ENCODE measurements at places on chromosomes 13 and 19.
A peak's percentile ranks its signal among the peaks of the same experiment; 100 is the strongest.

GRCh38 chr13:42895776-42896175, 96.3 kb downstream of the EPSTI1 start:
- no peak for DNase-seq

DNA sequence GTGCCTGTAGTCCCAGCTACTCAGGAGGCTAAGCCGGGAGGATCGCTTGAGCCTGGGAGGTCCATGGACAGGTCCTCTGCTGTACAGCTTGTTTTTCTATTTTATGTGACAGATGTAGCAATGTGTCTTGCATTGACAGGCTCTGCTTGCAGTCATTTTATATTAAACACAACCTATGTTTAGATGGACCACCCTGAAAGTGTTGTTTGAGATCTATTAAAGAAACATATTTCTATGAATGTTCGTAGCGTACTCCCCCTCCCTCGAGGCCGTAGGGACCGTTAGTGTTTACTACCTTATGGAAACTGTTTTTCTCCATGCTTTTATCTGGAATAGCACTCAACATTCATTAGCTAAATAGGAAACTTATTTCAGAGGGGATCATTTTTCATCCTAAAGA, 64.9 kb upstream of the RNF113B start:
- no peak for DNase-seq

GRCh38 chr19:41847351-41848105, 2.7 kb downstream of the DMRTC2 start:
- DNase-seq, result no peak

DNA sequence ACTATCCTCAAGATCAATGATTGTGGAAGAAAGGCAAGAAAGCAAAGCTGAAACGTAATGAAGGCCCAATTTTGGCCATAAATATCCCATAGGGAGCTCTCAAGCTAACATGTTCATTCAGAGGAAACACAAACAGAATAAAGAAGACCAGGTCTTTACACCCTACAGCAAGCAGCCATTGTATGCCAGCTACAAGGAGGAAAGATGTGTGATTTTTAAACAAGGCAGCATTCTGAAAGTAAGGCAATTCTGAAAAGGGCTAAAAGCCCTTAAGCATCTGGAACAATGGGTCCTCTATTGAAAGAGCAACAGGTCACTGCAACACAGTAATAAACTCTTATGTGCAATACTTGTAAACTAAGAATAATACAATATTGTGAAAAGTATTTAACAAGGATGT, 1002.4 kb downstream of the SLITRK1 start:
- DNase-seq, result no peak

DNA sequence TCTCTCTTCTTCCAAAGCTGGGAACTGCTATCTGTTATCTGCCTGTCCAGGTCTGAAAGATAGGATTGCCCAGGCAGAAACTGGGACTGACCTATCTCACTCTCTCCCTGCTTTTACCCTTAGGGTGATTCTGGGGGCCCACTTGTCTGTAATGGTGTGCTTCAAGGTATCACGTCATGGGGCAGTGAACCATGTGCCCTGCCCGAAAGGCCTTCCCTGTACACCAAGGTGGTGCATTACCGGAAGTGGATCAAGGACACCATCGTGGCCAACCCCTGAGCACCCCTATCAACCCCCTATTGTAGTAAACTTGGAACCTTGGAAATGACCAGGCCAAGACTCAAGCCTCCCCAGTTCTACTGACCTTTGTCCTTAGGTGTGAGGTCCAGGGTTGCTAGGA, 5.1 kb downstream of the KLK3 start:
- no peak for DNase-seq

GRCh38 chr13:32902874-32903273, 113.3 kb upstream of the KL start:
- DNase-seq, result no peak

DNA sequence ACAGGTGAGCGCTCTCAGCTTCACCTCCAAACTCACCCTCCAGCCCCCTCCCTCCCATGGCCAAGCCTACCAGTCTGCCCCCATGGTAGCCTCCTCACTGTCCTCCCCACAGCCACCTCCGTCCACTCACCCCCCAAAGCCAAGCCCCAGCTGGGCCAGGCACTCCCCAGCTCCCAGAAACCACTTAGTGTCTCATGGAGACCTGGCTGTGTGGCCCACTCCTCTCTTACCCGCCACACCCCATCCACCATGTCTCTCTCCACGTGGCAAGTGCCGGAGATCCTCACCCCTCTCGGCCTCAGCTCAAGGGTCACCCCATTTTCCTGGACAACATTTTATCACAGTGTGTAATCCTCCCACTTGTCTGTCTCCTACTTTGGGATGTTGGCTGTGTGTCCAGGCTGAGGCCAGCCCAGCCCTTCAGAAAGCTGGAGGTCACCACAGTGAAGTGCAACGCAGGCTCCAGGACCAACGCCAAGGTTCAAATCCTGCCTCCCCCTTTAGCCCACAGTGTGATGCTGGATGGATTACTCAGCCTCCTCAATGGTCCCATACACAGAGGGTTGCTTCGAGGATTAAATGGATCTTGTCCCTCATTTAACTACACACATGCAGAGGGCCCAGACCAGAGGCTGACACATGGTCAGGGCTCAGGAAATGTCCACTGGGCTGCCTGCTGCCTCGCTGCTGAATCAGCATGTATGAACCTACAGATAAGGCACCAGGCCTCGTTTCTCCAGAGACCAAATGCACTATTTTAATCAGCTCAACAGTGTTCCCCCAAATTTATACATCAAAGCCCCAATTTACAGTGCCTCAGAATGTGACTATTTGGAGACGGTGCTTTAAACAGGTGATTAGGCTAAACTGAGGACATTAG, 71.3 kb downstream of the CEBPG start:
- DNase-seq, result no peak

DNA sequence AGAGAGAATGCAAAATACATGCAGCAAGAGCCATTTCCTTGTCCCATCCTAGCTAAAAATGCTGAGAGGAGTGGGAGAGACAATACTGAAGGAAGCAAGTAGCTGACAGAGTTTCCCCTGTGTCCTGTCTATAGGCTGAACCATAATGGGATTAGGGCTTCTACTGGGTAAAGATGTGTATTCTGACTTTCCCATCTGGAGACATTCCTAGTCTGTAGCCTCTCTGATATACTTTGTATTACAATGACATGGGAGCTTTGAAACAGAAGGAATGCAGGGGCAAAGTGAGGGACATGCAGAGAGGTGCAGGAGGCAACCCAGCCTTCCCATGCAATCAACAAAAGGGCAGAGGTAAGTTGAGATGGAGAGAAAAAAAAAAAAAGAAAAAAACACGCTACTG, 10.5 kb upstream of the GPC6 start:
- DNase-seq, result no peak

DNA sequence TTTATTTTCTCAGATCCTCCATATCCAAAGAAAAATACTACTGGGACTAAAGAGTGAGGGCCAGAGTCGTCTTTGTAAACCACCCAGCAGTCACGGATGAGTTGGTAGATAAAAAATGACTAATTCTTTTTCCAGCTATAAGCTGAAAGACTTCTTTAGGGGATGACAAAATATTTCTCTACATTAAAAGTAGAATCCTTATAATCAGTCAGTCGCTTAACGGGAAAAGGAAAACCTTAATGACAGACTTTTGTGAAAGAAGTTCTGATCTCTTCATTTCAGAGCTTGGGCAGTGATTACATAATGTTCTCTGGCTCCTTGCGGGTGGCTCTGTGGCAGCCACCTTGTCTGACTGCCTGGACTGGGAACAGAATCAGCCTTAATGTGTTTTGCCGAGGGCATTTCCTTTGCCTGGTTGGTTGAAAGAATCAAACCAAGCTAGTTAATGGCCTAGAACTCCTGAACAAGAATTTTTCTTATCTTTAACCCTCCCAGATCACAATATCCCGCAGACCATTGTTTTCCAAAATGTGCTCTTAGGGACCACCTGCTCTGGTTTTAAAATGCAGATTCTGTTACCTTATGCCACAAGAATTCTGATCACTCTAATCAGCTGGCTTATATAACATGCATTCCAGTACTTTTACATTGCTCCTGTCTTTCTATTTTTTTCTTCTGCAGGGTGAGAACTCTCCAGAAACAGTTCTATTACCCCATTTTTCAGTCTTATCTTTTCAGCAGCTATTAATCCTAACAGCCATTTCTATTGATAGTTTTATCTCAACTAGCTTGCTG, 2.5 kb downstream of the ITM2B start:
- DNase-seq, result no peak

DNA sequence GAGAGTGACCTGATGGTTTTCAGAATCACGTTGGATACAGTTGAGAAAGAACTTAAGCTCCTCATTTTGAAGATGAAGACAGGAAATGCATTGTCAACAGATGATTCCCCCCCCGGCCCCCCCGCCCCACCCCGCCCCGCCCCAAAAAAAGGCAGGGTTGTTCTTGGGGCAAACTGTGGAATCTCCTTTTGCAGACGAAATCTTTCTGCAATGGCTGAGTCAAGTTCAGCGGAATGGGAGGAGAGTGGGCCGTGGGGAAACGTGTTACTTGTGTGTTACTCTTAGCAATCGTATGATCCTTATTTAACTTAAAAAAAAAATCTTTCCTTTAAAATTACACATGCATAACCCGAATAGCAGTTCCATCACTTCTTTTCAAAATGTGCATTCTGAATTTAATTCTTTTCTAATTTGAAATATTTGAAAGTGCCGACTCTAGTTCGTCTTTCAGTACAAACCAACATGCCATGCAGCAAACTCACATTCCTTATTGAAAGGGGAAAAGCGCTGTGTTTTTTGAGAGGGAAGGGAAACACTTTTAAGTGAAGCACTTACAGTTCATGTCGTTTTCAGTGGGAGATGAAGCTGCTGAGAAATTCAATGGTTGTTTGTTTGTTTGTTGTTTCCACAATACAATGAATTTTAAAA, 348.5 kb upstream of the ARGLU1 start:
- DNase-seq, result no peak

- no peak for DNase-seq
These were observed 185.4 kb downstream of the KDM4B start for GRCh38 chr19:5154129-5154798.

- DNase-seq, result no peak
These were observed 302.9 kb downstream of the DCT start for GRCh38 chr13:94176561-94176960.

GRCh38 chr19:36377541-36378178, 1.3 kb downstream of the ZFP14 start:
- no peak for DNase-seq

GRCh38 chr13:93462151-93462550, 235.5 kb downstream of the GPC6 start:
- no peak for DNase-seq

DNA sequence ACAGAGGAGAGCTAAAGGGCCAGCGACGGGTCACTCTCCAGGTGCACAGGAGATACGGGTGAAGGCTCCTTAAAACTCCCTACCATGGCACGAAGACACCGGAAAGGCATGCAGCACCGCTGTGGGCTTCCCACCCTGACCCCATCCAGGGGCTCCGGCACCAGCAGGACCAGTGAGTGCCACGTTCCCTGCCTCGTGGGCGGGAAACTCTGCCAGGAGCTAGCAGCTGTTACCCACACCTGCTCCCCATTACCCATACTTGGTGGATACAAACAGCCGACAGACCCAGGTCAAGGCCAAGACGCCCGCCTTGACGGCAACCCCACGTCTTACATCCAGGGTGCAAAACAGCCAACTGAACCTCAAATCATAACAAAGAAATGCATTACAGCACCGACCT, 56.7 kb downstream of the GNG7 start:
- DNase-seq, result no peak

DNA sequence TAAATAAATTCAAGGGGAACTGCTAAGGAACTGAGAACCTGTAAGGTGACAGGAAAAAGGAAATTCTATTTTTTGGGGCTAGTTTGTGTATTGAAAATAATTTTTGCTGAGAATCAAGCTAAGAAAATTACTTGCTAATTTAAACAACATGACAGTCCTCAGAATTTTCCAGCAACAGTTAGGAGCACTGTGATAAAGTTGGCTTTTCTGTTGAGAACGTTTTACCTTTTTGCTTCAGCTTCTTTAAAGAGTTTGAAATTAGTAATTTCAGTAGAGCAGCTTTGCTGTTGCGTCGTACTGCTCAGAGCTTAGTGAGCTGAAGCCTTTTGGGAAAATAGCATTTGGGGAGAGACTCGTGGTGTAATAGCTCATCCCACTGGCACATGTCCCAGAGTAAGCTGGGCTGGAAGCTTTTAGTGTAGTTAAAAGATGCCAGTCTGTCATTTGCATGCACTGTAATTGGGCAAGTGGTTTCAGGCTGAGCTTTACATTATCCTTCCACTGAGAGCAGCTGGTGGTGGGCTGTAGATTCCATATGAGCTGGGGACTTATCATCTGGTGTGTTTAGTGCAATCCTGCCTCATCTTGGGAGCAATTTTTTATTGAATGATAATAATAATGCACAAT, 69.8 kb downstream of the LRCH1 start:
- DNase-seq, result no peak

GRCh38 chr13:76778853-76779252, 107.4 kb downstream of the KCTD12 start:
- no peak for DNase-seq

- DNase-seq, result no peak
These were observed 40.0 kb upstream of the POU2F2 start for GRCh38 chr19:42172261-42172660.

DNA sequence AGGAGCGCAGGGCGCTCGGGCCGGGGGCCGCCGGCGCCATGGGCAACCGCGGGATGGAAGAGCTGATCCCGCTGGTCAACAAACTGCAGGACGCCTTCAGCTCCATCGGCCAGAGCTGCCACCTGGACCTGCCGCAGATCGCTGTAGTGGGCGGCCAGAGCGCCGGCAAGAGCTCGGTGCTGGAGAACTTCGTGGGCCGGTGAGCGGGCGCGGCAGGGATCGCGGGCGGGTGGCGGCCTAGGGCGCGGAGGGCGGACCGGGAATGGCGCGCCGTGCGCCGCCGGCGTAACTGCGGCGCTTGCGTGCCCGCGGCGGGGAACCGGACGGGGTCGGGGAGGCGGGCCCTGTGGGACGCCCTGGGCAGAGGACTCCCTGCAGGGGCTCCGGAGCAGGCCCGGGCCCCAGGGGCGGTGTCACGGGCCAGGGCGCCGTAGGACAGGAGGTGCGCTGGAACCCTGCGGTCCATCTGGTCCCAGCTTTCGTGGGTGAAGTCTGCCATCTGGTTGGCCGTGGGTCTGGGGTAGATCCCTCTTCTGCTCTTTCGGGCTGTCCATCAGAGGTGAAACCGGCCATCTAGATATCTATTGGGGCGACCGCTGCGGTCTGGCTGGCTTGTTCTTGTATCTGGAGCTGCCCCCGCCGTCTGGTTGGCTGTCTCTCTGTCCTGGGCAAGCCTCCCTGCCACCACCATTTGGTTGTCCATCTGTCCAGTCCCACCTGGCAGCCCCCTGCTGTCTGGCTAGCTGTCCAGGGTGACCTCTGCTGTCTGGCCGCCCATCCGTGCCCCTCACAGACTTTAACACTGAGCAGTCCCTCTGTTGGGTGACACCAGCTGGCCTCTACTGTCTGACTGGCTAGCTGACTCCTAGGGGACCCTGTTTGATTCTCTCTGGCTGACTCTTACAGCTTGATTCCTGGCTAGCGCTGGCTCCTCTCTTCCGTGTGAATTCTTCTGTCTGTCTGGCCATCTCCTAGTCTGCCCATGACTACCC, 622 bp downstream of the DNM2 start:
- no peak for DNase-seq

- peak; percentile 21 for DNase-seq
These were observed 1.9 kb downstream of the KLF1 start for GRCh38 chr19:12884926-12885748.

- no peak for DNase-seq
These were observed 111.2 kb downstream of the GADD45B start for GRCh38 chr19:2587001-2587719.

All from NCI-H1417 treated with DMSO at 0.1 percent for 48 hours (cell line).